ENCODE measurements at places on chromosomes 2 and 18.
A peak's percentile ranks its signal among the peaks of the same experiment; 100 is the strongest.

DNA sequence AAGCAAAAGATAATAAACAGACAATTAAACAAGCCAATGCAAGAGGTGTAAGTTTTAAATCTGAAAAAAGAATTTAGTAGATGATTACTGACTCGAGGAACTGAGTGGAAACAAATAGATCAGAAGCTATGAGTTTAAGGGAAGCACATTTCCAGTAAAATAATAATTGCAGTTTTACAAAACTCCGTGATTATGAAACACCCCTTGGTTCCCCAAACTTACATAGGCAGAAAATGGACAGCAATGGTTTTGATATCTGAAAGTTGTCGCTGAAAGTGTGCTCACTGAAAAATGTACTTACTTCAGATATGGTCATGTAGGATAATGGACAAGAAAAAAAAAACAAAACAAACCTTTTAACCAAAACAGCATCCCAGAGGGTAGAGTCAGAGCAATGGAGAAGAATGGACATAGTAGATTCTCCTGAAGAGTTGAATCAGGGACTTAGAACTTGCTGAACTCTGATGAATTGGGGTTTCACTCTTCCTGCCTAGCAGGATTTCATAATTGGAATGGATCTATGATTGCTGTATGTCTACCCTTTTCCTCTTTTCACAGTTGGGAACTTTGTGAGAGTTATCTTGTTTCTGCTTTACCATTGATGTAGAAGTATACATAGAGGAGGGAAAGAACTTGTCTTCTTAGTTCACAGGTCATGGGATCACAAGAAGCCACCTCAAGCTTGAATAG is 305.6 kb upstream of the ZEB2 start:
- no peak for DNase-seq

DNA sequence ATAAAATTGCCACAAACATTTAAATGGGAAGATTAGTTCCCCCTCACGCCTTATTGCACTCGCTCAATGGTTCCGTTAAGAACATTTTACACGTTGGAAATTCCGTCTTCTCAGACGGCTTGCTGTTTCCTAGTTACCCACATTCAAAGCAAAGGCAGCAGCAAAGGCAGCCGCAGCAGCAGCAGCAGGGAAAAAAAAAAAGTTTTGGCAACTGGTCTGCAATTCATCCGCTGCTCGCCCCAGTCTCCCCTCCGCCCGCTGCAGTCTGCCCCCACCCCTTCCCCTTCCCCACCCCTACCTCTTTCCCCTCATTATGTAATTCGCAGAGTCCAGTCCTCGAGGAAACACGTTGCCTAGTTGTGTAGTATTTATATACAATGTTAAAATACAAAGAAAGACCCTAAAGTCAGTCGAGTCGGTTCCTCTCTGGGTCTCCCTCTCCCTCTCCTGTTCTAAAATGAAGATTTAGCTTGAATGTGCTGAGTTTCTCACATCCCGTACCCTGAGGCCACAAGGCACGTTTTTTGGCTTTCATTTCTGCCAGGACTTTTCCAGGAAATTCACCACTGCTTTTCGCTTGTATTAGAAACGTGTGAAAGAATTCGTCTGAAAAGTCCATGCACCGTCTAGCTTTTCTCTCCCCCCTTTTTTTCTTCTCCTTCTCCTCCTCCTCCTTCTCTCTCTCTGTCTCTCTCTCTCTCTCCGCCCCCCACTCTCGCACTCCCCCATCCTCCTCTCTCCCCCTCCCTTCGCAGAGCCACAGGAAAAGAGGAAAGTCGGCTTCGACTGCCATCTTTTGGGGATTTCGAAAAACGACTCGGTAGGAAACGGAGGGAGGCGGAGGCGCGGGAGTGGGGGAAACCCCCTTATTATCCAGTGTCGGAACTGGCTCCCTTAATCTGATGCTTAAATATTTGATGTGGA is 140.0 kb downstream of the MEIS1 start:
- DNase-seq: peak; percentile 90

DNA sequence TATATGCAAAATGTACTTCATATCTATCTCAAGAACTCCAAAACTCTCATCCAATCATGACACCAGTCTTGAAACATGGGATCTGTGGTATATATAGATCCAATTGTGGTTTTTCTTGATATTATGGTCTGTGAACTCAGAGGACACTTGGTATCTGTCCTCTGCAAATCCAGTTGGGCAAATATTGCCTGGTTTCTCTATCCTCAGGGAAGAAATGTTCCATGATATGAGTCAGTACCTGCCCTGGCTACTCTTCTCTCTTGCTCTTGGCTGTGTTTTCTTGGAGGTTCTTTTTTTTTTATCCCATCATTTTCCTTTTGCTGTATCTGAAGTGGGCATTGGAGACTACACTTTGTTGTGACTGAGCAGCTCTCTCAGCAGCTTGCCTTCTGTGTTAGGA is 10.9 kb downstream of the NBEAL1 start:
- DNase-seq: no peak

DNA sequence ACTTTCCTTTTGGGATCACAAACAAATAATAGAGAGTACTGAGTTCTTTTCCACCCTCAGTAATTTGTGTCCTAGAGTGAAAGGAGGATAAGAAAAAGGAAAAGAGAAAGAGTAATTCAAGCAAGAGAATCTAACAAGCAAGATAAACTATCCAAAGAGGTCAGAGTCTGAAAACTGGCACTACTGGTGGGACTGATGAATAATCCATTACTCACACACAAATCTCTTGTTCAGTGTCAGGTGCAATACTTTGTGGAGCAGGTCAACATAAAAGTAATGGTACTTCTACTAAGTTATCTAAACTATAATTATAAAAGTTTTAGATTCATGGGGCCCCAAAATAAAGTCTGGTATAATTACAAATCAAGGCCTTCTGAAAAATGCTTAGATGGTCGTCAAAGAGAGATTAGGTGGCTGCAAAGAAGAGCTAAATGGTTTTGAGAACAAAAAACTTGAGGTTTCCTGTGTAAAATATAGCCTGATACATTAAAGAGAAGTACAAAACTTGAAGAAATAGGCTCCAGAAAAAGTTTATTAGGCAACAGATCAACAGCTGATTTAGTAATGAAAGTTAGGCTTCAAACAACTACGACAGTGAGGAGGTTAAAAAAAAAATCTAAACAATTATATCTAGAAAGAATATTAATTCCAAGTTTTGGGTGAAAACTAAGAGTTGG is 109.4 kb downstream of the BAZ2B start:
- DNase-seq: no peak

DNA sequence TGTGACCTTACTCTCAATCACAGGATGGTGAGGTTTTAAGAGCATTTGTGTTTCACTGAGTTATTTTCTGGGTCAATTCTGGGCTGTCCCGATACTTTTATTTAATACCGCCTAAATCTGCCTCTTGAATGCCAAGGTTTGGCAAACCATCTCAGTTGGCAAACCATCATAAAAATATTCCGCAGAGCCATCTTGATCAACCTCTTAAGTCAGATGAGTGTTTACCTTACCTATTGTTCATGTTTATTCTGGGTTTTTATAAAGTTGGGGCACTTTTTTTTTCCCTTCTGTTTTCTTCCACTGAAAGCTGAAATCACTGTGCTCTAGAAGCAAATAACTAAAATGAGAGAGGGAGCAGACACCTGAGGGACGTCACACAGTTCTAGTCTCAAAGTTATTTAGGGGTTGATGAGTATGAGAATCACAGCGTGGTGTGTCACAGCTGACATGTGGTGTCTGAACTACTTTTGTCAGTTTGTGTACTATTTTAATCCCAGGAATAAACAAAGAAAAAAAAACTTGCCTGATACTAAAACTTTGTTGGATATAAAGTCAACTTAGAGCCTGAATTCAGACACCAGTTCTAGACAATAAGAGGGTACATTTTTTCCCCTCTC is 48.6 kb downstream of the ETAA1 start:
- DNase-seq: no peak

- peak; percentile 97 for DNase-seq
These were observed 29.6 kb downstream of the SH3BP4 start for GRCh38 chr2:234981197-234982095.

Measured in osteoblast (primary cell).